ENCODE measurements at places on chromosomes 5 and 9. TPM values are rescaled to one million over a fixed set of nuclear protein-coding genes. Genes with fewer than 3 reads are reported as not detected.

SHROOM1 gene
- total RNA-seq = 3.2 TPM

SOWAHA gene
- total RNA-seq = not detected

TAF9 gene
- 69.3 TPM for total RNA-seq

DNA sequence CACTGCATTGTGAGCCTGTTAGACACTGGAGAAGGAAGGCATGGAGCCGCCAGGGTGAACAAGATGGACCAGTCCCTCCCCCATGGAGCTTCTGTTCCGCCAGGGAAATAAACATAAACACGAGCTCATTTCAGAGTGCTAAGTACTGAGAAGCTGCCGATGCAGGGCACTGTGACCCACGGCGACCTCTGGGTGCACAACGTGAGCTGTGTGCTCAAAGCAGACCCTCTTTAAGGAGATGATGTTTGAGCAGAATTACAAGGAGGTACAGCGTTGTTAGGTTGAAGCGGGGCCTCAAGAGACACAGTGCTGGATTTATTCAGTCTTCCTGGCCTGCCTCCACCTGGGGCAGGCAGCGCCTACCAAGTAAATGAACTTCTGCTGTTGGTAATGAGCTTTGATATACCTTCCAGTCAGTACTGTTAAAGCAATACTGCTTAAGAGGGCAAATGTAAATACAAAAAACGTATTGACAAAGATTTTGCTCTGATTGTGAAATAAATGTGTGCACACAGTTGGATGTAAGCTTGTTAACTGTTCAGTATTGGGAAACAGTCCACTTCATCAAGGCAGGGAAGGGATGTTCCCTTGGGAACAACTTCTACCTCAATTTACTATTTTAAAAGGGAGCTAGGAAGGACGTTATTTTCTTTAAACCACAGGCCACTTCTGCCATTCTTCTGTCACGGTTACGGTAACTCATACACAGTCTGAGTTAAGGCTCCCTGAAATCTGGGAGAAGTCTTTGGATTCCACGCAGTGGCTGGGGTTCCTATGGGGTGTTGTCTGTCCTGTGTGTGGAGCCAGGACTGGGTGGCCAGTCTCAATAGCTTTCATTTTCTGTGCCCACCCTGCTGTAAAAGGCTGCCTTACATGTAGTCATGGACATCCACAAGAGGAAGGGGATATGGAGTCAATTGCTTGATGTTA lies 48.9 kb upstream of the DMRT1 start:
- DNase-seq = peak; percentile 80

DNA sequence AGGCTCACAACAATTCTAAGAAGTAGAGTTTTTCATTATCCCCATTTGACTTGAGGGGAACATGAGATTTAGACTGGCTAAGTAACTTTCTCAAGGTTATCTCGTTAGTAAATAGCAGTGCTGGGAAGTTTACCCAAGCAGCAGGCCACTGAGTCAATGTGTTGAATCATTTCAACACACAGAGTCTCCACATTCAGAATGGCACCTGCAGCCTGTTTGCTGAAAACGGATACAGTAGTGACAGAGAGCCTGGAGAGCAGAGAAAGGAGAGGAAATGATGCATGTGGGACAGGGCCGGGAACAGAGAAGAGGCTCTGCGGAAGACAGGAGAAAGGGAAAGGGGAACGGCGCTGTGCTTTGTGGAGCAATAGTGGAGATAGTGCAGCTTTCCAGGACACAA lies 33.5 kb upstream of the ZSWIM6 start:
- DNase-seq = no peak

DNA sequence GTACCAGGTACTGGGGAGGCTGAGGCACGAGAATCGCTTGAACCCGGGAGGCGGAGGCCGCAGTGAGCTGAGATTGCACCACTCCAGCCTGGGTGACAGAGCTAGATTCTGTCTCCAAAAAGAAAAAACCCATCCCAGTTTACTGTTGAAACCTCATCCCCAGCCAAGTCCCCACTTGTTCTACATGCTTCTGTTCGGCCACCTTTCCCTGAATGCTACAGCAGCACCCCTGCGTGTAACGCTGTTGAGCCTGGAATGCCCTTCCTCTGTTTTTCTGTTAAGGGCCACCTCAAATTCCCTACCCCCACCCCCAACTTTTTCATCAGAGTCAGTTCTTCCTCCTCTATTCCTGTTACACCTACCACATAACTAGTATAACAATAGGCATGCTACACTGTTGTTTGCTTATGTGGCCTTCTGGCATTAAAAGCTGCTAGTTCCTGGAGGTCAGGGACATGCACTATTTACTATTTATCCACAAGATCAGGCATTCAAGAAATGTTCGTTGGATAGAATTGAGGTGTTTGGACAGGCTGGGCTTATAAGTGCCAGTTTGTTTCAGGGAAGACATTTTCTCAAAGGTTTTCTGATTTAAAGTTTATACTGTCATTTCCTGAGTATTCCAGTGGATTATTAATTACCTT lies 47.1 kb upstream of the C5orf47 start:
- no peak for DNase-seq

GRCh38 chr5:20113031-20113715 lies 125.2 kb upstream of the CDH18 start:
- no peak for DNase-seq

DNA sequence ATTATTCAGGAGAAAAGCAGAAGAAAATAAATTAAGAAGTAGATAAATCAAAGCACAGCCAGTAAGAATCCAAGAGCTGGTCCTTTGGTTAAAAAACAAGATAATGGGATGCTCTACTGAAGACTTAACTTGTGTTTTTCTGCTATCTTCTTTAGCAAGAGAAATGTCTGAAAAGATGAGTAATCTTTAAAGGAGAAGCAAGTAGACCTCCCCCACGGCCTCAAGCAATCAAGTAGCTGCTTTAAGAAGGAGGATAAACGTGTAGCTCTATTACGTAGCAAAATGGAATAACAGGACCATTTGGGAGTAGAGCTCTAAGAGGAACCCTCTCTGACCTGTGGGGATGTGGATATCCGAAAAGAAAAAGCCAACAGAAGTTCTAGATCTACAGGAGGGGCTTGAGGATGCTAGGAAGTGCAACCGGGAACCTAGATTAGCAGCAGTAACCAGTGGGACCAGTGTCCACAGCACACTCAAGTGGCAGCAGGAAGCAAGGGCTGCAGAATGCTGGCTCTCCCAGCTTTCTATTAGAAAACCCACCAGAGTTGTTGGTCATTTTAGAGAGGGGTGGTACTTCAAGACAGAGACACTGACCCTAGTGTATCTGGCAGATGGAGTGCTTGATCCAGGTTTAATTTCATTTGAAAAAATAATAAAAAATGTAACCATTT lies 185.4 kb downstream of the GABBR2 start:
- no peak for DNase-seq

DNA sequence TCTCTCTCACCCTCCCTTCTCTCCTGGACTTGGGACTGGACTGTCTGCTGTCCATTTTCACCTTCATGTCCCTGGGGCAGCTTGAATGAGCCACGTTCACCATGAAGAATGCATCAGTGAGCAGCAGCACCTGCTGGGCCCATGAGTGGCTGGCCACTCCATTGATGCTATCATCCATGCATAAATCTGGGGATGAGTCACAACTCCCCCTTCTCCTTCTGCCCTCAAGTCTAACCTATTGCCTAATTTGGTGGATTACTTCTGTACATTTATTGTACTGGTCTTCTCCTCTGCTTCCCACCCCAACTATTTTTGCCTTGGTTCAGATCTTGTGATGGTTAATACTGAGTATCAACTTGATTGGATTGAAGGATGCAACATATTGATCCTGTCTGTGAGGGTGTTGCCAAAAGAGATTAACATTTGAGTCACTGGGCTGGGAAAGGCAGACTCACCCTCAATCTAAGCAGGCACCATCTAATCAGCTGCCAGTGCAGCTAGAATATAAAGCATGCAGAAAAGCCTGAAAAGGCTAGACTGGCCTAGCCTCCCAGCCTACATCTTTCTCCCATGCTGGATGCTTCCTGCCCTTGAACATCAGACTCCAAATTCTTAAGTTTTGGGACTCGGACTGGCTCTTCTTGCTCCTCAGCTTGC lies 46.7 kb downstream of the GDNF start:
- no peak for DNase-seq
